DND-41 (cell line): ENCODE measurements at places on chromosomes 2 and 18.

DNA sequence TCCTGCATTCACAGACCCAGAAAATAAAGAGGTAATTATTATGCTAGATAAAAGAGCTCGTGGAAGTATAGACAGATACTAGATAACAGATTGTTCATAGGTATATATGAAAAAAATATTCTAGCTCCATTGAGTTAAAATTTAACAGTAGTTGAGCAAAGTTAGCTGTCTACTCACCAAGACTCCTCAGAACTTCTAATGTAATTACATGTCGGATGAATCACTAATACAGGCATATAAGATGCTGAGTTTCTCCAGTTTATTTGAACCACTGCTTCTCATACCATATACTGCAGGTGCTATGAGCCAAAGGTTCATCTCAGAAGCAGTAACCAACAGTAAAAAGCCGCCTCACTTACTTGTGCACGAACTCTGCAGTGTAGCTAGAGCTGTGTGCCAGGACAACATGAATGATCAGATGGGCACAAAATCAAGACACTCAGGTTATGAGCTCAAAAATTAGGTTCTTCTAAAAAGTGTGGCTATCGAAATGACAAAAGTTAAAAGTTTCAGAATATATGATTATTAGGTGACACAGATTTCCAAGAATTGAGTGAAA lies 373.4 kb downstream of the NCKAP5 start:
- no peak for DNase-seq

DNA sequence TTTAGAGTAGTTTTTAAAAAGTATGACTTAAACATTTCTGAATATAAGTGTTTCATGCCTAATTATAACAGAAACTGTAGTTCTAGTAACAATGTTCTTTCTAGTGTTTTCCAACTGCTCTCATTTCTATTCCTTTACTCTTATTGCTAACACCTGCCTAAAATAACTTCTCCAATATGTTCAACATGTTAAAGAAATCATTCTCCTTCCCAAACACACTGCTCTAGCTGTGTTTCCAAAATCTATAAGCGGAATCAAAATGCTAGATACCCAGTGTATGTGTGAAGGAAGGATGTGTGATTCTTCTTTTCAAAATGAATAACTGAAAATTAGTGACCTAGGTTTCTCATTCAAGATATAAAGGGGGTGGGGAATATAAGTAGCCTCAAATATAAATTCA lies 89.1 kb downstream of the ATAD2B start:
- DNase-seq, result no peak

- no peak for DNase-seq
Observed at GRCh38 chr2:205778356-205778755, 96.1 kb downstream of the NRP2 start.

DNA sequence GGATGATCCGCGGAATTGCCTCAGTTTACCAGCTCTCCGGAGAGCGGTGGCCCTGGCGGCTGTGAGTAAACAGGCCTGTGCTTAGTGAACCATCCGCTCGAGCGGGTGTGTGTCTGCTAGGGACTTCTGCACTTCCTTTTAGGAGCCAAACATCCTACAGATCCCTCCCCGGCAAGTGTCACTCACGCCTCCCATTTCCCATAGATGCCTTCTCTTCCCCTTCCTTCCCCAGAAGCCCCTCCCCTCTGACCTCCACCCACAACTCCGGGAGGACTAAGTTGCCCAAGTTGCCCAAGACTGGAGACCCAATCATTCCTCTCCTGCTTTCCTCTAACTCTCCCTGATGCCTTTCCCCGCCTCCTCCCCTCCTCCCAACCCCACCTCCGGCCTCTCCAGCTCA lies 2.9 kb downstream of the C1QL2 start:
- DNase-seq, result no peak

DNA sequence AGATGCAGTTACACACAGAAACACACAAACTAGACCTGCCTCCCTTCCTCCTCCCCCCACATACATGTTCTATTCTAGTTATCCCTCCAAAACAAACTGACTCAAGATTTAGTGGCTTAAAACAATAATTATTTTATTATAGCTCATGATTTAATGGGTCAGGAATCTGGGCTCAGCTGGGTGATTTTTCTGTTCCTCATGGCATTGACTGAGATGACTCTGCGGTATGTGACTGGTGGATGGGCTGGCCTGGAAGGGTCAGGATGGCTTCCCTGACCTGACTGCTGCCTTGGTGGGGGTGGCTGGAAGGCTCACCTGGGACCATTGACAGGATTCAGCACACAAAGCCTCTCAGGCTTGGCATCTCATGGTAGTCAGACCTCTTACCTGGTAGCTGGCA lies 33.7 kb upstream of the NTSR2 start:
- DNase-seq, result no peak

DNA sequence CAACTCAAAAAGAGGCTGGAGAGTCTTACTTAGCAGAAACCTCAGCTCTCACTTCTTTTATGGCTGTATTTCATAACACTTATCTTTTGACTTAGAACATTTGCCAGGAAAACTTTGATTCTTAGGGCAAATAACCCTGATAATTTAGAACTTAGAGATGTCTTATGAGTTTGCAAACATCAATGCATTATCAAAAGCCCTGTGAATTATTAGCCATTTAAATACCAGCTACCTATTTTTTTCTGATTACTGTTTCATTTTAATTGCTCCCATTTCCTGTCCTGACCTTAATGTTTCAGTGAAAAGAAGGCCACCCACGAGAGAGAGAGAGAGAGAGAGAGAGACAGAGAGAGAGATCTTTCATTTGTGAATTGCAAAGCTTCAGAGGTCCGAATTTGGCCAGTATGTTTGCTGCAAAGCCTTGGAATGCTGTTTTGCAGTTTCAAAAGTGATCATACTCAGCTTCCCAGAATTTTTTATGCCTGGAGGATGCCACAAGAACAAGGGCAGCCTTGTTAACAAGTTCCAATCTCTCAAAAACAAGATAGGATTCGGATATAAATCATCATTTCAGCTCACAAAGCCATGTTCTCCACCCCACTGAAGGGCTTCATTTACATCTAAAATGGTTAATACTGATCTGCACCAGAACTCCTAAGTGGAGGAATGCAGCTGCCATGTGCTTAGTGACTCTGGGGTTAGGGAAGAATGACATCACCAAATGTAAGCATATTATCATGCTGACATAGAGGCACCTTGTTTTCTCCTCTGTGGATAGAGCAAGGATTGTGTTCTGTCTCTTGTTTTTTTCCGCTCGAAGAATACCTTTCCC lies 478.2 kb downstream of the ARHGAP15 start:
- DNase-seq, result no peak

DNA sequence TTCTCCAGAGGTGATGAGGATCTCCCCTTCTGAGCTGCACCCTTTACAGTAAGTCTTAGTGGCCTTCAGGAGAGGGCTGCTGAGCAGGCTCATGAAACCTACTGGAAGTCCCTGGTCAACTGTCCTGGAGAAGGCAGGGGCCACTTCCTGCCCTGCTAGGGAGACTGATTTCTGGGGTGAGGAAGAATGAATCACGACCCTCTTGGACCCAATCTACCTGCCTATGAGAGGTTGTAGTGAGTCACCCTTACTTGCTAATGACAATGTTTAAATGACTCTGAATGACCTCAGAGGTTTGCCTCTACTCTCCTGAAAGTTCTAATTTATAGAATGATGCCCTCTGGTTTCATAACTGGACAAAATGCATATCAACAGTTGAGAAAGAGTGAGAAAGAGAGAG lies 79.4 kb upstream of the FAM136A start:
- no peak for DNase-seq
